GM10248 (cell line): ENCODE measurements at places on chromosomes 12 and 14.
A peak's percentile ranks its signal among the peaks of the same experiment; 100 is the strongest.

- DNase-seq = peak; percentile 62
Measured at GRCh38 chr12:48189331-48190125, 6.1 kb downstream of the CCDC184 start.

- DNase-seq = peak; percentile 38
Measured at GRCh38 chr12:56158926-56159461, 835 bp downstream of the MYL6 start.

DNA sequence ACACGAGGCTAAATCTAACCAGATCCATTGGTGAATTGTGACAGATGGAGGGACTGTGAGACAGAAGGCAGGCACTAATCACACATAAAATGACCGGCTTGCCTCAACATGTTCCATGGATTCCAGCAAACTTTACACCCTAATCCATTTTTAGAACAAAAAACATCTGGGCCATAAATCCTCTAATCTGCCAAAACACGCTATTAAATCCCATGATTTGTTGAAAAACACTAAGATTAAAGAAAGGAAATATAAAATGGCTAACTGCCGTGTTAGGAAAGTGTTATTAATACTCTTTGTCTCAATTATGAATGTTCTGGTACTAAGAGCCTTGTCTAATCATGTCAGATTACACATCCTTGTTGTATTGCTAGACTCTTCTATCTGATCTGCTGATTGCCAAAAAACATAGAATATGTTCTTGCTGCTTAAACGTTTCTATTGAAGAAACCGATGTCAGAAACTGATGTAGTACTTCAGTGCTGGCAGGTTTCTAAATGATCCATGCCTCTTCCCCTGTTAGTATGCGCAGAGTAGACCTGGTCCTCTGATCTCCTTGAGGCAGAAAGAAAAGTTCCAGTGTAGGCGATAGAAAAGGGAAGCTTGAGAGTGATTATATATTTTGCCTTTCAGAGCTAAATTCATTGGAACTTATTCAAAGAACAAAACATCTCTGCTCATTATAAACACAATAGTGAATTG is 384.9 kb downstream of the SOX5 start:
- no peak for DNase-seq

- no peak for DNase-seq
Measured at GRCh38 chr12:89975574-89975973, 266.9 kb upstream of the ATP2B1 start.

- DNase-seq = no peak
Measured at GRCh38 chr12:64685050-64685449, 74.2 kb downstream of the GNS start.

- DNase-seq = no peak
Measured at GRCh38 chr12:58413794-58414193, 472.4 kb downstream of the ATP23 start.

GRCh38 chr12:52247622-52248540 is 14.8 kb downstream of the KRT7 start:
- no peak for DNase-seq

GRCh38 chr12:14845350-14845750 is 2.0 kb upstream of the ART4 start:
- peak; percentile 64 for DNase-seq

- DNase-seq = no peak
Measured at GRCh38 chr12:72738811-72739210, 466.6 kb downstream of the TRHDE start.
